ENCODE measurements at places on chromosomes 5 and 9.

- DNase-seq, result no peak
These were observed 40.8 kb downstream of the CSF2 start for GRCh38 chr5:132114150-132115121.

- DNase-seq, result no peak
These were observed 64.4 kb downstream of the GALNT10 start for GRCh38 chr5:154254896-154255295.

DNA sequence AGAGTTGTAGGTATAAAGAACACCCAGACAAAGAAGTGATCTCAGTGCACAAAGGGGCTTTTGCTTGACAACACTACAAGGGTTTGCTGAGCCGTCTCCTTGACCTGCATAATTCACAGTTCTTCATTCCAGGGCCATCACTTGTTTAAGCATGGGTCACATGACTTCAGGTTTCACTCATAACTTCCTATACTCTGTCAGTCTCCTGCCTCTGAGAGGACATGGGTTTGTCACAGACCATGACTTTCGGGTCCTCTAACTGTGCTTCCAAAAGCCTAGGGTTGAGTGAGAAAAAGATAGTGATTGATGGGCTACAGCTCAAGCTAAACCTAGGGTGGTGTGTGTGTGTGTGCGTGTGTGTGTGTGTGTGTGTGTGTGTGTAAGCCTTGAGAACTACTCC is 166.4 kb downstream of the CDH6 start:
- DNase-seq, result no peak

DNA sequence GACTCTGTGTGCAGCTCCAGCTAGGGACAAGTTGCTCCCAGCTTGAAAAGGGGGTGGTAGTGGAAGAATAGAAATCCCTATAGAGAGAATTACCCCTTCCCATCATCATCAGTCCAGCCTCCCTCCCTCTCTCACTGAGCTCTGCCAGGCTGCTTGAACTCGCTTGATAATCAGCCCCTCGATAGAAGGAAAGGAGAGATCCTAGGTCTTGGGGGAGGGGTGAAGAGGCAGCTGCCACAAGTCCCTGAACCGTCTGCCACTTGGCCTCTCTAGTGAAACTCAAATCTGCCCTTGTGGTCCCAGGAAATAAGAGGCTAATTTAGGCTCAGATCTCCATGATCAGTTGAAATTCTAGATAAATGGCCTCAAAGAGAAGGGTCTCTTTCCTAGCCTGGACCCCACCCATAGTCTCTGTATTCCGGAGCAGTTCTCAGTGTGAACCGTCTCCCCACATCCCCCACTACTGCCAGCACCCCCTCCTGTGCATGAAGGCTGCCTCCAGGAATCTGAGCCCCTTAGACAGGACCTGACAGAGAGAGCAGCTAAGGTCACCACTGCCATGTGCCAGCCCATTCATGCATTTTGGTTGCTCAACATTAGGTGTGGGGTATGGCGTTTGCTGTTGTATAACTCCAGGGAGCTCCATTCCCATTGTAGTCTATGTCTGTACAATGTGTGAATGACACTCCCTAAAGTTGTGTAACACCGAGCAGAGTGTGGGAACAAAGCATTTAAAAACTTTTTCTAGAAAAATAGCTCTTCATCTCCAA is 5.5 kb downstream of the DNAJB5 start:
- no peak for DNase-seq

- no peak for DNase-seq
These were observed 41.0 kb upstream of the EQTN start for GRCh38 chr9:27337833-27338526.

DNA sequence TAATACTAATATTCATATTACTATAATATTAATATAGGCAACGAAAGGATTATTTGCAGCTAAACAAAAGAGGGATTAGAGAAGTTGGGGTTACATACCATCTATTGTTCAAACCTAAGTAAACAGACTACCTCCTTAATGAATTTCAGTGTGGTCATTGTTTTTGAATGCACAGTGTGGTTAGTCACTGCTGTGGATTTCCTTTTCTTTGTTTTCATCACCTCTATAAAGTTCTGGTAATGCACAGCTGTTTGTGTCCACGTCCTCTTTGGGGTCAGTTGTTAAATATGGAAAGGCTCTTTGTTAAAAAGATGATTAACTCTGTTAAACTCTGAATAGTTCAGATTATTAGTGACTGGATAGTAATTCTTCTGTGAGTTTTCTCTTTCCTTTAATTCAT is 233.6 kb downstream of the MAST4 start:
- DNase-seq, result no peak

GRCh38 chr9:32741706-32742105 is 41.6 kb upstream of the TMEM215 start:
- DNase-seq, result no peak

- DNase-seq, result no peak
These were observed 18.7 kb downstream of the PCDHGC5 start for GRCh38 chr5:141507387-141508091.

- DNase-seq, result no peak
These were observed 142.9 kb downstream of the TRIO start for GRCh38 chr5:14286007-14286406.

- DNase-seq, result no peak
These were observed 8.9 kb upstream of the IL6ST start for GRCh38 chr5:56003679-56004078.

DNA sequence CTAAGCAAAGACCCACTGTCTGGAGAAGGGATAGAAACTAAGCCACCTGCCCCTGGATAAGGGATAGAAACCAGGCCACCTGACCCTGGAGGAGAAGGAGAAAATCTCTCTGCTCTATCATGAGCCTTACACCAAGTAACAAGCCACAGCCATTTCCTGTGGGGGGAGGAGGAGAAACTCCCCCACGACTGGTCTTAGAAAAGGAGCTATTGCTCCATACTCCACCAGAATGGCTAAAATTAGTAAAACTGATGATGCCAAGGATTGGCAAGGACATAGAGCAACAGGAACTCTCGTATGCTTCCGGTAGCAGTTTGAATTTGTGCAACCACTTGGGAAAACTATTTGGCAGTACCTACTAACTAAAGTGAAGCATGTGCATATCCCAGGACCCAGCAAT is 70.8 kb downstream of the ACTL7B start:
- no peak for DNase-seq

DNA sequence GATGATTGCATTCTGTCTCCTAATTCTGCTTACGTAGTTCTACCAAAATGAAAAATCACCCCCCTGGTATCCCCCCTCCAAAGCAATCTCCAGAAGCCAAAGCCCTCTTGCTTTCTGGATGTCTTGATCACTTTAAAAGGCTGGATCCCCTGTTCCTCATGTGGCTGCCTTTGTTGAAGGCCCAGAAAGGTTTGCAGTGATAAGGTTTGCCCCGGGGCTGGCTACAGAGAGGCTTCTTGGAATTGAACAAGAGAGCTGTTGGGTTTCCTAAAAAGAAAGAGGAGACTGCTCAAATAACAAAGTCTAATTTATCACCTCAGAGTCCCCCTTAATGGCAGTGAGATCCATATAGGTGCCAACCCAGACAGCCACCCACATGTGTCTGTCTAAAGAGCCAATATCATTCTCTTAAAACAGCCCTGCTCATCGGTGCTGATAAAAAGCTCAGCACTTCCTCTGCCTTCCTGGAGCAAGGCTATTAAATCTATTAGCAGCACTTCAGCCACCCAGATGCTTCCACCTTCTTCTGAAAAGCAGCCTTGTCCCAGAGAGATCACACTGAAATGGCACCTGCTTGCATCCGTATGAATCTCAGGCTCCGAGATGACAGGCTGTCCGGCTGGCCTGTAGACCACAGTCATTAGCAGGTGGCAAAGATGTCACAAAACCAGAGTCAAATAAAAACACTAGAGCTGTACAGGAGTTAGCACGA is 70.9 kb downstream of the TEX10 start:
- no peak for DNase-seq

GRCh38 chr9:137294681-137295237 is 7.3 kb downstream of the NRARP start:
- no peak for DNase-seq

GRCh38 chr9:86369810-86370209 is 15.6 kb upstream of the TUT7 start:
- no peak for DNase-seq

DNA sequence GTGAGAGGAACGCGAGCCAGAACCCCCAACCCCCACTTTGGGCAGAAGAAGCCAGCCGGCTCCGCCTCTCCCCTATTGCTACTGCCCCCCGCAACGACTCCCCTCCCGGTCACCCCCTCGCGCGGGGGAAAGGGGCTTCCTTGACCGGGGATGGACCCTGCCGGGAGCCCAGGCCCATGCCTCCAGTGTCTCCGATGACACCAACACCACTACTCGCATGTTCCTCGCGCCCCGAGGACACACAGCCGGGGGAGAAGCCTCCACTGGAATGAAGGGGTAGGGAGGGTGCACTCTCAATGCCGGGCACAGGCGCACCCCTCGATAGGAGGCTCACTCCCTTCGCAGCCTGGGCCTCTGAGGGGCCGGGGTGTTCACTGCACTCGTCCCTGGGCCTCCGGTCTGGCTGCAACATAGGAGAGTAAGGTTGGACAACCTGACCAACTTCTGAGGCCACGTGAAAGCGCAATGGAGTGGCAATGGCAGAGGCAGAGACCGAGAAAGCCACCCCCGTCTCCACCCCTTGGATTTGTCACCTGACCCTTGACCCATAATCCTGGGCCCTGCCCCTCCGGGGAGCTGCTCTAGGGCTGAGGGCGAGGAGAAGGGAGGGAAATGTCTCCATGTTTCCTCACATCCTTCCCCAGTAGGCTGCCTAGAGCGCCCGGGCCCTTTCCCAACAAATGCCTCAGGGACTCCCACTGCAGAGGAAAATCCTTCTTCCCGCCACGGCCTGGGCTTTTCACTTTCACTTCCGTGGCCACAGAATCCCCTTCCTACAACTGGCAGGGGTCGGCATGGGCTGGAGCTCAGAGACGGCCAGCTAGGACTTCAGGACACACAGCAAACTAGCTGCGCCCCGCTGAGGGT is 1.1 kb upstream of the CNTFR start:
- no peak for DNase-seq

GRCh38 chr9:69593301-69593700 is 78.9 kb downstream of the APBA1 start:
- no peak for DNase-seq

DNA sequence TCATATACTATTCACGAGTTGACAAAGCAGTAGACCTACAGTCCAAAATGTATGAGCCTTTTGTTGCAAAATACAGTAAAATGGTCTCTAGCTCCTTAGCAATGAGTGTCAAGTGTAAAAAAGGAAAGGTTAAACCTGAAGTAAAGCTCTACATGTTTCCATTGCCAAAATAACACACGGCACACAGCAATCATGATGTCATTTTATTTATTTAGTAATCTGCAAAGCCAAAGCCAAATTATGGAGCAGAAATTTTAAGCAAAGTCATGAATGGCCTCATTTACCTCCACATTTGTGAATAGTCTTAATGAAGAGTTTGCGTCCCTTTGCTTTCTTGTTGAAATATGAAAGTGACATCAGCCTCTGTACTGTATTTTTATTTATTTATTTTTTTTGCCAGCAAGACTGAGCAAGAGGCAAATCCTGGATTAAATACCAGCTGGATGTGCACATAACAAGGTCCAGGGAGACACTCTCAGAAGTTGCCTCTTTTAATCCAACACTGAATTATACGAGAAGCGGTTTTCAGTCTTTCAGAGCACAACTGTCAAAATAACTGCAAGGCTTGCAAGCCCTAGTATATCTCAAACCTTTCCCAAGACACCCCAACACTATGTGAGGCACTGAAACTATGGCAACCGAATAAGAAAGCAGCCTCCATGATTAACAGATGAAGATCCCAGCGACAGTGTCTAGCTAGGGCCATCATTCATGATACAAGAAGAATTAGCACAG is 9.7 kb downstream of the SEMA6A start:
- DNase-seq, result no peak
